ENCODE measurements at places on chromosomes 13 and 19.
A peak's percentile ranks its signal among the peaks of the same experiment; 100 is the strongest.

DNA sequence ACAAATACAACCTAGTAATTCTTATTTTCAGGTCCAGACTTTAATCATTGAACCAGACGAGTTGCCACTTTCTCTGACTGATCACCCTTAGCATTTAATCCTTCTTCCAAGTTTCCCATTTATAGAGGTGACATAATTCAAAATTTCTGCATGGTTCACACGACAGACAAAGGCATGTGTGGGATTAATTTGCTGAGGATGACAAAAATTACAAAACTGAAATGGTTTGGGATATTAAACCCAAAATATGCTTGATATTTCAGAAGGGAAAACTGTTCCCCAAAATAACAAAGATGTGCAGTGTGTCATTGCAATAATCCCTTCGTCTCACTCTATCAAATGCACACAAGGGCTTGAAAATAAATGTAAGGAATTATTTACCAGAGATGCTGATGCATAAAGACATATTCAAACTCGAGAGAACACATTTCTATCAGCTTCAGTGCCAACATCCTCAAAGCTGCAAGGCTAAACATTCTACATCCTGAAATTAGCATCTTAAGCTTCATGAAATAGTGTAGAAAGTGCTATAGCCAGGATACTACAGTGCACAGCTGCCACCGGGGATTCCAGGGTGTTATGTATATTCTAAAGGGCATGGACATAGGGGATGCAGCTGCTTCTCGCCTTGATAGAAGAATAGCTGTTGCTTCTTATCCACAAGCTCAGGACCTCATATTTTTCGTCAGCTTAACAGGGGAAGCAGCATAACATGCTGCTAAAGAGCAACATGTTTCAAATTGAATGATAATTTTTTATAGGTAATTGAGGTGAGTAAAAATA is 198.7 kb upstream of the SLITRK1 start:
- peak; percentile 10 for DNase-seq

- no peak for DNase-seq
Observed at GRCh38 chr13:51223560-51224270, 1.5 kb downstream of the FAM124A start.

DNA sequence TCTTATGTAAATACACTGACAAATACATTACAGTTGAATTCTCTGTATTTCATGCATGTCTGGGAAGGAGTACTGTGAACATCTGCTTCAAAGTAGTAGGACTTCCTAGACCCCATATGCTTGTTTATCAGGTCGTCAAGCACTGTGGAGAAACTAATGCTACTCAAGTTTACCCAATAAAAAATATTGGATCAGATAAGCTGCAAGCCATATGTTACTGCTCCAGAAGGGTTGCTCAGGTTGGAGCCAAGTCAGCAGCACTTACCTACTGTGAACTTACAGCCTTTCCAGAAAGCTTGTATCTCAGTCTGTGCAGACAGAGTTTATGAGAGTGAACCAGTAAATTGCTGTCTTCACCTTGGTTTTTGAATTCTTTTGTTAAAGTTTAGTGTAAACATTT is 36.2 kb downstream of the SLAIN1 start:
- DNase-seq: no peak

- no peak for DNase-seq
Observed at GRCh38 chr13:87696458-87696857, 25.3 kb downstream of the SLITRK5 start.

DNA sequence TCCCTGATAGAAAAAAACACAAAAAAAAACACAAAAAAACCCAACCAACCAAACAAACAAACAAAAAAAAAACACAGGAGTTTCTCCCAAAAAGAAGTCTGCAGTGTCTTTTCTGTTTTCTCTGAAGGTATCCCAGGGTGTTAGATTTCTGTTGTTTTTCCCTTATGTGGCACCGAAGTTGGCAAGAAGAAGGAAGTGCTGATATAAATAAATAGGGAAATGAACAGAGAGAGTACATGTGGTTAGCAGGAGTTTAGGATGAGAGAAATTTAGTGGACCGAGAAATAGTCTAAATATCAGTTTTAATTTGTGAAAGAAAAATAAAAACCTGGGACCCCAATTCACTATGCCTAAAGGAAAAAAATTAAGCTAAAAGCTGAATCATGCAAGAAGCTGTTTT is 287.0 kb upstream of the SGCG start:
- no peak for DNase-seq

- no peak for DNase-seq
Observed at GRCh38 chr19:31275068-31275334, 74.2 kb downstream of the TSHZ3 start.

DNA sequence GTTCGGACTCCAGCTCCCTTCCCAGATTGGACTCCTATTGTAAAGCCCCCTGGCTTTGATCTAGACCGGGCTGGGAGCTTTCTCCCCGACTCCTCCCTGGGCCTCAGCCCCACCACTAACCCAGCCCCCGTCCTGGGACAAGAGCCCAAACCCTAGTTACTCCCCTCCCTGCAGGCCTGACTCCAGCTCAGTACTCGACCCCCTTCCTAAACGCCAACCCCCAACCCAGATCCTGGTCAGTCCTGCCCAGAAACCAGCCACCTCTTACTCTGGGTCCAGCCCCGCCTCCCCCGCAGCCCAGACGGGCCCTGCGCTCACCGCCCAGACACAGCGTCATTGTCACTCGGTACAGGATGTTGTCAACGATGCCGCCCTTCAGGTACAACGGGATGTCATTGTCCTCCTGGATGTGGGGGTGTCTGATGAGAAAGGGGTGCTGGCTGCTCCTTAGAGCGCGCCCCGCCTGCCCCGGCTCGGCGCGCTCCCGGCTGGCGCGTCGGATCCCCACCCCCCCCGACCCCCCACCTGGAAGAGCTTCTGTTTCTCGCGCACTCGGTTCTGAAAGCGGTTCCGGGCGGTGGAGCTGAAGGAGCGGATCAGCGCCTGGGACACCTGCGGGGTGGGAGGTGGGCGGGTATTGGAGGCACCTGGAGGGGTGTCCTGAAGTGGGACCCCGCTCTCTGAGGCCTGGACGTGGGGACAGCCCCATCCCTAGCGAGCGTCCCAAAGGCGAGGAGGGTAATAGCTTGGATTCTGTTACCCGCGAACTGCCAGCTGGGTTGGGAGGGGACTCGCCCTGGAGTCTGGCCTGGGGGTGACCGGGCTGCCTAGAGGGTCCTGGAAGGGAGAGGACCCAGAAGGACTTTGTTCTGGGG is 866 bp downstream of the COX7A1 start:
- peak; percentile 78 for DNase-seq

GRCh38 chr19:34759218-34759917 is 13.6 kb downstream of the ZNF599 start:
- DNase-seq: no peak
